ENCODE measurements at places on chromosomes 1 and 21.
A peak's percentile ranks its signal among the peaks of the same experiment; 100 is the strongest.

GRCh38 chr21:15592271-15592860 lies 137.4 kb upstream of the USP25 start:
- DNase-seq, result peak; percentile 36

- no peak for DNase-seq
Observed at GRCh38 chr1:43708002-43708410, 670 bp downstream of the ST3GAL3 start.

DNA sequence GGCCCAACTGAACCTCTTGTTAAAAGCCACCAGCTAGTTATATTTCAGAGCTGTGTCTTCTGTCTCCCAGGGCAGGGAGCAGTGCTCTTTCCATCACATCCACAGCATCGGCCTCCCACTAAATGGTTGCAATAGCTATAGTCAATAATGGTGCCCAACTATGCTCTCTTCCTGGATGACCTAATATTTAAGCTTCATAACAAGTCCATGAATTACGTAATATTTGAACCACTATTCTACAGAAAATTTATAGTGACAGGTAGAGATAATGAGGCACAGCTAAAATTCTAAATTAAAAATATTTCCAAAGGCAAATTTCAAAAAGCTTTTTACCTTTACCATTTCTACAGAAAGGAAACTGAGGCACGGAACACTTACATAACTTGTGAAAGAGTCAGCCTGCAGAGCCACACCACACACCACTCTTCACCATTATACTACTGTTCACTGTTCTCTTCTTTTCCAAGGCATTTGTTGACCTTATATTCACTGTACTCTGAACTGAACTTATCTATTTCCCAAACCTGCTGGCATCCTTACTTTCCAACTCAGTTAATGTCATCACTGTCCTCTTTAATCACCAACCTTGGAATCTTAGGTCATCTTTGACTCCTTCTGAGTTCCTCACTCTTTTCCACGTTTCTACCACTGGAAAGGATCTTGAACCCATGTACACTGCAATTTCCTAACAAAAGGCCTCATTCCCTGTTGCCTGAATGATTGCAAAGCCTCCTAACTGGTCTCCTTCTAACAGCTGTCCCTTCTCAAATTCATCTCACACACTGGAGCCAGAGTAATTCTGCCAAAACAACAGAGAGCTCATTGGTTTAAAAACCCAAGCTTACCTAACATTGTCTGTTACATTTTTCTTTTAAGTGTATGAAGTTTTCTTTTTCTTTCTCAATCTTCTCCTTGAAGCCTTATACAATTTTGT lies 85.5 kb downstream of the DDAH1 start:
- no peak for DNase-seq

DNA sequence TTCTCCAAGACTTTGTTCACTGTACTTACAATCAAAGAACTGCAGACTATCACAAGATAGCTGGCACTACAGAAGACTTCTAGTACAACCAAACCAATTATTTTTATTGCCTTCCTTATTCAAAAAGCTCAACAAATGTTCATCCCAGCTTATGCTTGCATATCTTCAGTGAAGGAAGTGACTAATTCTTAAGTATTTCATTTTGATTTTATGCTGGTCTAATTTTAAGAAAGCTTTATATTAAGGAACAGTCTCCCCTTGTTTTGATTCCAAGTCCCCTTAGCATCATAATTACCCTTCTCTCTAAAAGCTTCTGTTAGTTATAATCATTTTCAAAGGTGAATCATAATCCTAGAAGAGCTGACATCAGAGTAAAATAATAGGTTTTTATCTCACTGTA lies 132.9 kb downstream of the LRRIQ3 start:
- no peak for DNase-seq

- no peak for DNase-seq
Observed at GRCh38 chr1:161235957-161236775, 1.8 kb downstream of the NR1I3 start.

- DNase-seq, result no peak
Observed at GRCh38 chr1:155175927-155176371, 2.3 kb downstream of the TRIM46 start.

GRCh38 chr1:29356663-29357062 lies 120.3 kb downstream of the PTPRU start:
- DNase-seq, result no peak

DNA sequence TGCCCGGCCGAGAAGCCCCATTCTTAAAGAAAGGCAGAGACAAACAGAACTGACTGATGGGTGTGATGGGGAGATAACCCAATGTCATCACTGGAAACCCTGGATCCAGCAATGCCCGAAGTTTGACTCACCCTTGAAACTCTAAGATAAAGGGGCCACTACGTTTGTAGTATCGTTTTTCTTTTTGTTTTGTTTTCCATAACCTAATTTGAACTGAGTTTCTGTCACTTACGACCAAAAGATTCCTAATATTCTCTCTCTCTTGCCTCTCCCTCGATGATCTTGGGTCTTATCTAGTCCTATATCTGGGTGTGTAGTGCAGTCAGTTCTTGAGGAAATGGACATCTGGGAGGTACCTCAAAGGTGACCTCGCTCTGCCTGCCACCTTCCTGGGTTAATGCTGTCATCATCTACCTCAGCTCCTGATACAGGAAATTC lies 57.8 kb upstream of the ID3 start:
- no peak for DNase-seq

GRCh38 chr1:236353813-236354212 lies 40.3 kb upstream of the EDARADD start:
- no peak for DNase-seq

GRCh38 chr1:46183079-46183847 lies 7.0 kb upstream of the P3R3URF start:
- peak; percentile 97 for DNase-seq

DNA sequence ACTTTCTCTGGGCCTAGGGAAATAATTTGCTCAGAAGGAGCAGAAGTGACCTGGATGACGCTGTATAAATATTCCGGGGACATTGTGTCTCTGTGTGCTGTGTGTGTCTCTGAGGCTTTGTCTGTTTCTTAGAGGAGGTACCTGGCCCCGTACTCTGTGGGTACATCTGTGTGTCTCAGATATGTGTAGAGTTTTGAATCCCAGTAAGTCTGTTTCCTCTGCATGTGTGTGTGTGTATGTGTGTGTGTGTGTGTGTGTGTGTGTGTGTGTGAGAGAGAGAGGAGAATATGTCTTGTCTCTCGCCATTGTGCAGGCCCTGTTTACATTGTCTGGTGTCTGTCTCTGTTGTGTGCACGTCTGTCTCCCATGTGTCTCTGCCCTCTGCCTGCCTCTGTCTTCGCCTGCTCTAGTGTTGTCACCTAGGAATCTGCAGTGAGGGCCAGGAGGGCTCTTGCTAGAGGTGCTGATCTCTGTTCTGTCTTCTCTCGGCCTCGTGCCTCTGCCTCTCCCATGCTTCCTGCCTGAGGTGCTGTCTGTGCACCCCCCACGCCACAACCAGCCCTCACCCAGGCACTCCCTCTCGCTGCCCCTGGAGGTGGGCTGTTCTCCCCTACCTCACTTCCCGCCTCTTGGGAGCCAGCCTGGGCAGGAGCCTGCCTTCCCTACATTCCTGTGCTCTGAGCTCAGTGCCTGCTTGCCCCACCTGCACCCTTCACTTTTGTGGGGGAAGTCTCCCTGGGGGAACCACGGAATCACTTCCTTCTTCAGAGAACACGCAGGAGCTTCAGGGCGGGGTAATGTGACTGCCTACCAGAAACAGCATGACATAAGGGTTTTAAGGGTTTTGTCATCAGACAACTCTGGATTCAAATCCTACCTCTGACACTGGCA lies 5.9 kb downstream of the MAP7D1 start:
- no peak for DNase-seq

- DNase-seq, result no peak
Observed at GRCh38 chr1:39488012-39488545, 3.4 kb upstream of the BMP8A start.
